ENCODE measurements at places on chromosomes 4 and X. TPM values are rescaled to one million over a fixed set of nuclear protein-coding genes. Genes with fewer than 3 reads are reported as not detected.

Gene REPS2
- total RNA-seq = 0.31 TPM

Gene F8A1
- 8.4 TPM for total RNA-seq

Gene MAGEE2
- total RNA-seq = not detected

Gene MAGEH1
- total RNA-seq = 18.0 TPM

Gene DUX4
- total RNA-seq = not detected

DNA sequence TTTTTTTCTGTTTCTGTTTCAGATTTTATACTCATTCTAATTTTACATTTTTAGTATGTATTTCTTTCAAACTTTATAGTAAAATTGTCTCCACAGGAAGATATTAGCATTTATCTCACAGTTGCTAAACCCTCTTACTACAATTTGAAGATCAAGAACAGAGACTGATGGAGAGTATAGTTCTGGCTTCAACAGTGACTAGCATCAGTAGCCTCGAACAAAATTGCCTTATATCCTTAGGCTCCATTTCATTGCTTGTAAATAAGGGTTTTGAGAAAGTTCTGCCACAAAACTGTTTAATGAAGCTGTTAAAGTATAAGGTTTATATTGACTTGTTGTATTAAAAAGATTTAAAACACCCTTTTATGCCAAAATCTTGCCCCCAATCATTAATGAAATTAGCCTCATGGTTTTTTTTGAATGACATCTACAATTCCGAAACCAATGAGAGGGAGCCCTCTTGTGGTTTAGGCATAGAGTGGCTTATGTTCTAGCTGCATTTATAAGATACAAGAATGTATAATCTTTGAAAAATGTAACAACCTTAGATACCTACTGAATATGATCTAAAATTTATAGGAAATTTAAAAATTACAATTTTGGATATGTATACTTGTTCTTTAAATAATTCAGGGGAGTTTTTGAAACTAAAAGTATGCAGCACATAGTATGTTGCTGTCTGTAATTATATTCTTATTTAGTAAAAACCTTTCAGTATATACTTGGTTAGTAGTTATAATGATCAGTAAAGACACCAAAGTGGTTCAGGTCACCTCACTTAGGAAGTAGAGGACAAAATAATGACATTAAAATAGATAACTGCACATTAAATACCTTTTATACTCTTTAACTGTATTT lies 109.8 kb upstream of the HPGD start:
- peak; percentile 1 for DNase-seq

DNA sequence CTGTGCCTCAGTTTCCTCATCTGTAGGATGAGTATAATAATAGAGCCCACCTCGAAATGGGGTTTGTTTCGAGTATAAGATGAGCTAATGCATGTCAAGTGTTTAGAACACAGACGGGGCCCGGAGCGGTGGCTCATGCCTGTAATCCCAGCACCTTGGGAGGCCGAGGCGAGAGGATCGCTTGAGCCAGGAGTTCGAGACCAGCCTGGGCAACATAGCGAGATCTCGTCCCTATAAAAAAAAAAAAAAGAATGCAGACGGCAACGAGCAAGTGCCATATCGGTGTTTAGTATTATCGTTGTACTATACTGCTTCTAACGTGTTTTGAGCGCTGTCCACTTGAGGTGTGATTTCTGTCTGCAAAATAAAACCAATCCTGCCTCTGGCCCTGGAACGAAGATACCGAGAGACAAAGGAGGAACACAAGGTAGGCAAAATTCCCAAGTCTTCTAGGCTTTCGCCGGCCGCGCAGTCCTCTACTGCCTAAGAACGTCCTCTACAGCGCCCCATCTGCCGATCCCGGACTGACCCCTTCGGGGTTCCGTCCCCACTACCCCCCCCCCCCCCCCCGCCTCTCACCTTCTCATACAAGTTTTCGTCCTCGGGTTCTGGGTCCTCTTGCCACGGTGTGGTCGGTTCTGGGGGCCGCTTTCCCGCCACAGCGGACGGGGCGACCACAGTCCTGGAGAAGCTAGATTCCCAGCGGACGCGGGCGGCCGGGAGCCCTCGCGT lies 442 bp downstream of the NDUFB11 start:
- DNase-seq = peak; percentile 81

GRCh38 chr4:70718811-70719604 lies 2.8 kb upstream of the RUFY3 start:
- no peak for DNase-seq

DNA sequence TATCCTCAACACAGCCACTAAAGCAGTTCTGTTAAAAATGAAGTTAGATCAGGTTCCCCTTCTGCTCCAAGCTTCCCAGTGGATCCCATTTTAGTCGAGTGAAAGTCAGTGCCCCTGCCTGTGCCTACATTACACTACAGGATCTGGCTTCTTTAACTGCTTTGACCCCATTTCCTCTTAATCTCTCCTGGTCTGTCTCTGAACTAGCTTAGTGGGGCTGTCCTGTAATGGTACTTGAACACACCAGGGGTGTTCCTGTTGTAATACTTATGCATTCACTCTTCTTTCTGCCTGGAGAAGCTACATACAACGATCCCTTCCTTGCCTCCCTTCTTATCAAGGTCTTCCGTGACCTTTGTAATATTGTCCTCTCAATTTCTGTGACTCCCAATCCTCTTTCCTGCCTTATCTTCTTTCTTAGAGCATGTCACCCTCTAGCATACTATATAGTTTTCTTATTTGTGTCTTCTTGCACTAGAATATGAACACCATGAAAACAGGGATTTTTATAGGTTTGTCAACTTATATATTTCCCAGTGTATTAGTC lies 16.7 kb downstream of the ARSJ start:
- DNase-seq = no peak

DNA sequence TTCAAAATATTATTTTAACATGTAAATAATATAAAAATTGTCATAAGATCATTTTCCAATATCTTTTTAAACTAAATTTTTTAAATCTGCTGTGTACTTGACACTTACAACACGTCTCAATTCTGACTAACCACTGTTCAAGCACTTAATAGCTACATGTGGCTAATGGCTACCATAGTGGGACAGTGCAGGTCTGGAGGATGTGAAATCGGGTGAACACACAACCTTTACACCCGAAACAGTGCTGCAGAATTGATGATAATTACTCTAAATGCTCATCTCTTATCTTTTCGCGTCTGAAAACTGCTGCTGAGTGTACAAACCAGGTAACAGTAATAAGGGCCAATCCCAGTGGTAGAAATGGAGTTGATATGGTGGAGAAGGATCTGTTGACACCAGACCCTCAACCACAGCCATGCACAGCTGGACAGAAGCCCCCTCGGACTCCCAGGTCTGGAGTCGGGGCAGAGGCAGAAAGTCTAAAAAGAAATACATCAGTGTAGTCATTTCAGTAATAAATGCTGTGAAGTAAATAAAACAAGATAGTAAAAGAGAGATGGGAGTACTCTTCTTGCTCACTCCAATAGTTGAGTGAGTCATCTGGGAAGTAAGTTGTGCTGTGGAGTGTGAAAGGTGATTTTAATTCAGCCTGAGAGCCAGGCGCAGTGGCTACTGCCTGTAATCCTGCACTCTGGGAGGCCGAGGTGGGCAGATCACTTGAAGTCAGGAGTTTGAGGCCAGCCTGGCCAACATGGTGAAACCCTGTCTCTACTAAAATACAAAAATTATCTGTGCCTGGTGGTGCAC lies 150.0 kb downstream of the CBR4 start:
- no peak for DNase-seq

DNA sequence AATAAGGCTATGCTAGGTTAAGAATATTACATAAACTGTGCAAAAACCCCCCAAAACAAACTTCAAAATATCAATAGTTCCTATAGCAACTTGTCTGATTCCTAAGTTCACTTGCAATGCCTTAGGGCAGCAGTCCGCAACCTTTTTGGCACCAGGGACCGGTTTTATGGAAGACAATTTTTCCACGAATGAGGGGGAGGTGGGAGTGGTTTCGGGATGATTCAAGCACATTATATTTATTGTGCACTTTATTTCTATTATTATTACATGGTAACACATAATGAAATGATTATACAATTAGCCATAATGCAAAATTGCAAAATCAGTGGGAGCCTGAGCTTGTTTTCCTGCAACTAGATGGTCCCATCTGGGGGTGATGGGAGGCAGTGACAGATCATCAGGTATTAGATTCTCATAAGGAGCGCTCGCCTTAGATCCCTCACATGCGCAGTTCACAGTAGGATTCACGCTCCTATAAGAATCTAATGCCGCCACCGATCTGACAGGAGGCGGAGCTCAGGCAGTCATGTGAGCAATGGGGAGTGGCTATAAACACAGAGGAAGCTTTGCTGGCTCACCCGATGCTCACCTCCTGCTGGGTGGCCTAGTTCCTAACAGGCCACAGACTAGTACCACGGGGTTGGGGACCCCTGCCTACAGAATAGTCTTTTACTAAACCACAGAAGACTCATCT lies 39.7 kb downstream of the ACOX3 start:
- DNase-seq = no peak

GRCh38 chr4:118139241-118139640 lies 105.0 kb downstream of the NDST3 start:
- DNase-seq = no peak

- DNase-seq = no peak
Observed at GRCh38 chr4:7323461-7323871, 111.3 kb downstream of the PSAPL1 start.

GRCh38 chr4:16079046-16079445 lies 4.8 kb downstream of the PROM1 start:
- DNase-seq = no peak

GRCh38 chr4:183607894-183608293 lies 51.1 kb downstream of the RWDD4 start:
- no peak for DNase-seq

GRCh38 chr4:168557658-168558057 lies 60.8 kb downstream of the PALLD start:
- no peak for DNase-seq

DNA sequence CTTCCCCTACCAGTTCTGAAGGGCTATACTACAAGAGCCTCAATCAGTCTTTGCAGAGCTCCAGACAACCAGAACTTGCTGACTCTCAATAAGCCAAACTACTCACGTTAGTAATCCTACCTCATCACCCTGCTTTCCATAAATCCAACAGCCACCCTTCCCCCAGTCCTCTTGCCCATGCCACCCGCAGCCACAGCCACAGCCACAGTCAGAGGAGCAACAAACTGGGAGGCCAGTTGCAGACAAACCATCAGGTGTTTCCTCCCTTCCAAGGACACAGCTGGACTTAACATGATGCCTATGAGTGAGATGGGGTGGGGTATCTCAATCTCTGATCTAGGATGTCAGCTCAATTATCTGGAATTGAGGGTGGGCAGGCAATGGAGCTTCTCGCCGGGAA lies 1.0 kb downstream of the GABRA3 start:
- no peak for DNase-seq

- DNase-seq = no peak
Observed at GRCh38 chr4:99653916-99654315, 3.7 kb downstream of the C4orf54 start.

DNA sequence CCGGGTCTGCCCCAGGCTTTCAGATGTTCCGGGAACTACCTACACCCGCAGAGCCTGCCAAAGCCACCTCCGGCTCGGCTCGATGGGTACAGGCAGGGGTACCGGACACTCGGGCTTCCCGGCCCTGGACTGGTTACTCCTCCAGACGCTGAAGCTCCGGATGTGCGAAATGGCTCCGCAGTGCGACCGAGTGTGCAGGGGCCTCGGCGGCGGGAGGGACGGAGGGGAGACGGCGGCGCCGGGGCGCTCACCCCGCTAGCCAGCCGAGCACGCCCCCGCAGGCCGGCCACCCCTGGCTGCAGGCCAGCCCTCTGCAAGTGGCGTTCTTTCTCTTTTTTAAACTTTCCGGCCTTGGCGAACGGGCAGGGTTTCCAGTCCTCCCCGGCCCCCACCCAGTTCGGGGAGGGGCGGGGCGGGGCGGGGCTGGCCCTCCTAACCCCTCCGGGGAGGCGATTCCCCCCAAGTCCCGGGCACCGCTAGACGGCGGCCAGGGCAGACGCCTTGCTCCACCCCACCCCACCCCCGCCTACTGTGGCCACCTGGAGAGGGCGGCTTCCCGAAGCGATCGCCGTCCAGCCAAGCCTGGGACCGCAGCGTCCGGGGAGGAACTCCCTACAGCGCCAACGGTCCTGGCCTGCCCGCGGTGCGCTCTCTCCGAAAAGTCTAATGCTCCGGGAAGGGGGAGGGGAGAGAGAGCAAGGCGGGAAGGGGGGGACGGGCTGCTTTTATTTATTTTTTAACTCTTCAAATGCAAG lies 7.5 kb downstream of the BCOR start:
- peak; percentile 81 for DNase-seq

GRCh38 chr4:26590639-26591038 lies 6.8 kb downstream of the TBC1D19 start:
- DNase-seq = no peak

DNA sequence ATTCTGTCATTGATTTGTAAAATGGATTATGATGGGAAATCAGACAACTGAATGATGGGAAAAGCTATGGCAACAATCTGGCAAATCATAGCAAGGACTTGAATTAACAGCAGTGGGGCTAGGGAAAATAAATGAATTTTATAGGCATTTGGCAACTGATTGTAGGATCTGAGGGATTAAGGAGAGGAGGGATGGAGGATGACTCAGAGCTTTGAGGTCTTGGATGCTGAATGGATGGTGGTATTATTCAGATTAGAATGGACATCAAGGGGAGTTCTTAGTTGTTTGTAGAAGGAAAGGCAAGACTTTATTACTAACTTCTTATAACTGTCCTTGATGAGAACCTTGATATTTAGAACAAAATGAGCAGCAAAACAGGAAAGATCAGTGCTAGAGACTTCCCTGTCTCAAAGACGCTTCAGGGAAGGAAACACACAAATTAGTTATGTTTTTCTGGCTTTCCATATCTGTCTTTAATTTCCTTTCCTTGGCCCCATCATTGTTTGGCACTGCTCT lies 51.4 kb upstream of the HHIP start:
- no peak for DNase-seq

DNA sequence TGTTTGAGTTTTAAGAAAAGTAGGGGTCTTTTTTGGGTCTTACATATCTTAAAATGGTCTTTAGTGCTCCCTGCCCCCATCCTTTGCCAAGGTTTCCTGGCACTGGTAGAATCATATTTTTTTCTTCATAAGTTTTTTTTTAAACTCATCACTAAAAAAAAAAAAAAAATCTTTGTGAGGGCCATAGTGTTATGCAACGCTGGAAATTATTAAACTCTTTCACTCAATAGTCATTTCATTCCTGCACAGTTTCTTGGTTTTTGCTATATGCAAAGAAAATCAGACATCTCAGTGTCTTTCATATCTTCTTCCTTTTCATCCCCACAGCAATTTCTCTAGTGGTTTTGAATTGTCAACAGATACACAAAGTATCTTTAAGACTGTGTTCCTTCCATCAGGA lies 95.6 kb downstream of the TMA16 start:
- no peak for DNase-seq

- peak; percentile 96 for DNase-seq
Observed at GRCh38 chr4:152935631-152936445, at the start of gene FHDC1. FHDC1 (plus strand) TSS chr4:152936323; CDS start chr4:152943058, 6,735 bp downstream.

DNA sequence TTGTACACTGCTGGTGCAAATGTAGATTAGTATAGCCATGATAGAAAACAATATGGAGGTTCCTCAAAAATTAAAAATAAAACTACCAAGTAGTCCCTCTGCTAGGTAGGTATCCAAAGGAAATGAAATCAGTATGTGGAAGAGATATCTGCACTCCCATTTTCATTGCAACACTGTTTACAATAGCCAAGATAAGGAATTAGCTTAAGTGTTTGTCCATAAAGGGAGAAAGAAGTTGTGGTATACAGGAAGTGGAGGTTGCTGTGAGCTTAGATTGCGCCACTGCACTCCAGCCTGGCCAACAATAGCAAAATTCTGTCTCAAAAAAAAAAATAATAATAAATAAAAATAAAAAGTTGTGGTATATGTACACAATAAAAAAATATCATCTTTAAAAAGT lies 325.0 kb upstream of the EMCN start:
- DNase-seq = no peak

- DNase-seq = no peak
Observed at GRCh38 chr4:169840554-169840953, 82.8 kb upstream of the HPF1 start.

GRCh38 chrX:119041175-119041574 lies 31.6 kb upstream of the CT47C1 start:
- no peak for DNase-seq
